Mammary microvascular endothelial cell (primary cell): ENCODE measurements at places on chromosomes 13 and 19. TPM values are rescaled to one million over a fixed set of nuclear protein-coding genes. Genes with fewer than 3 reads are reported as not detected.

The KLK10 gene
- total RNA-seq: not detected in 2 replicates

The ADGRE1 gene
- total RNA-seq: not detected in 2 replicates

The AMH gene
- 0.33 TPM in 1 of 2 replicates, not detected in the other for total RNA-seq

The GNA15 gene
- 0.44 TPM in 1 of 2 replicates, not detected in the other for total RNA-seq

The GNG7 gene
- total RNA-seq: 0.25 and 0.33 TPM in 2 replicates

The DMKN gene
- total RNA-seq: not detected in 2 replicates

The LGI4 gene
- not detected in 2 replicates for total RNA-seq

The PPP1R37 gene
- 30.6 and 32.1 TPM in 2 replicates for total RNA-seq

The FFAR3 gene
- not detected in 2 replicates for total RNA-seq

The SYCN gene
- total RNA-seq: not detected in 2 replicates

The NPAS1 gene
- not detected in 2 replicates for total RNA-seq

The AP3D1 gene
- total RNA-seq: 113 and 121 TPM in 2 replicates

The SPRED3 gene
- total RNA-seq: 3.4 and 4.4 TPM in 2 replicates

The GJB6 gene
- total RNA-seq: not detected in 2 replicates

The APC2 gene
- total RNA-seq: not detected in 2 replicates

The GDF15 gene
- total RNA-seq: 412 and 428 TPM in 2 replicates

The HSH2D gene
- not detected in 2 replicates for total RNA-seq

The SULT2B1 gene
- total RNA-seq: not detected in 2 replicates

The KCNRG gene
- 0.34 TPM in 1 of 2 replicates, not detected in the other for total RNA-seq

The PCP2 gene
- total RNA-seq: not detected in 2 replicates

The BRCA2 gene
- total RNA-seq: 9.3 and 16.9 TPM in 2 replicates

The NTN5 gene
- total RNA-seq: 0.07 TPM in 1 of 2 replicates, not detected in the other
